ENCODE measurements at places on chromosomes 2 and 18.

DNA sequence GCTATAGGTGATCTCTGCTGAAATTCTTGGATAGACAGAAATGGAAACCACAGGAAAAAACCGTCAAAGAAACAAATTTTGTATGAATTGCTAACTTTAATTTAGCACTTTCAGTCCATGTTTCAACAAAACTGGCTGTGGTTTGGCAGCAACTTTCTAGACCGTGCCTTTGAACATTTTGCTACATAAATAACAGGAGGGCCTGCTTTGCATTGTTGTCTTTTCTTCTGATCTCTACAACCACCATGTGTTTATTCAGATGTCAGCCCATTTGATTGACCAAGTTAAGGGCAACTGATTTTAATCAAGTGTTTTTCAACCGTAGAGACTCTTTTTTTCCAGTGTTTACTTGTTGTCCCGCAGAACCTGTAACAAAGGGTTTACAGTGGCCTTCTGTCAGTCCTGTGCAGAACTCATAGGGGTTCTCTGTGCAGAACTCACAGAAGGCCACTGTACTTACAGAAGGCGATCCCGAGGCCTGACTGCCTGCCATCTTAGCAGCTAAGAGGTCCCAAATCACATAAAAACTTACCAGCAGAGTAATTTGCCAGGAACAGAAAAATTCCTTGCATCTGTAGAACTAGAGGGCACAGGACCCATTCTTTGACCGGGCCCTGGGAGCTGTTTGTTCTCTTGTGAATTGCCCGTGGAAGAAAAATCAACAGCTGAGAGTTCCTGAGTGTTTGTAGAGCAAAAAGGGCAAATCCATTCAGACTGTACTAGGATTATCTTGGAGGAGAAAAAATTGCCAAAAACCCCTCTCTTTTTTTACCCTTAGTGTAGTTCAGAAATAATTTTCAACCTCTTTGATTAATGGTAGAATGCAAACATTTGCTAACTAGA, 120.6 kb downstream of the PRKRA start:
- no peak for DNase-seq

- DNase-seq = no peak
Observed at GRCh38 chr2:16622399-16622968, 43.1 kb downstream of the CYRIA start.

DNA sequence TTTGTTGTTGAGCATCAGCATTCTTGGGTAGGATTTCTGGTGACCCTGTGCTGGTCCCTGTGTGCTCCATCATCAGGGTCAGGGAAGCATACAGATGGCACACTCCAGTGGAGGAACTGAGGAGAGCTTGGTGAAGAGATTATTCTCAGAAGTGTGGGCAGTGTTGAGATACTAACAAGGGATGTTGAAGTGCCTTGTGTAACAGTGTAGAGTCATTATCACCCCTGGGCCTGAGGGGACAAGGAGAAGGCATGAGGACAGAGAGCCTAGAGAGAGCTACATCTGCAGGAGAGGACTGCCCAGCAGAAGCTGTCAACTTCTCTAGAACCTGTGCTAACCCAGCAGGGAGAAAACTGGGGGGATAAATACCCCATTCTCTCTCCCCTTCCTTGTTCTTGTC, 189.0 kb downstream of the PLCL1 start:
- DNase-seq = no peak

DNA sequence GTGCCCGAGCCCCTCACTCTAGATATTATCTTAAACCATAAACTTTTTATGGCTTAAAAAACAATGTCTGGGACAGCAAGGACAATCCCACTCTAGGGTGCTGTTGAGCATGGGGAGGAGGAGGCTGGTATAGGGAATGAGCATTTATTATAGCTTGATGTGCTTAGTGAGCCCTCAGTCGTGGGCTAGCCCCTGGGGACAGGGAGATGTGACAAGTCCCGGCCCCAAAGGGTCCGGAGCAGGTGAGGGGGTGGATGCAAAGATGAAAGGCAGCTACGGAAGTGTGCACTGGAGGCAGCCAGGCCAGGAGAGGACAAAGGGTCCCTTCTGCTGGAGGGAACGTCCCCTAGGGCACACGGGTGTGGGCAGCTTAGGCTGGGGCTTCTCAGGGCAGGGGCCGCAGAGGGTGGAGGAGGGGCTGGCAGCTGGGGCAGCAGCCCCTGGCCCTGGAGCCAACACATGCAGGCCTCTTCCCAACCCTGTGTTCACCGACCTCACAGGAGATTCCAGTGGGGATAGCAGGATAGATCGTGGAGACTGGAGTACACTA, 106.3 kb upstream of the GPC1 start:
- no peak for DNase-seq

- peak; percentile 20 for DNase-seq
Observed at GRCh38 chr2:43421194-43421593, 174.6 kb downstream of the THADA start.

DNA sequence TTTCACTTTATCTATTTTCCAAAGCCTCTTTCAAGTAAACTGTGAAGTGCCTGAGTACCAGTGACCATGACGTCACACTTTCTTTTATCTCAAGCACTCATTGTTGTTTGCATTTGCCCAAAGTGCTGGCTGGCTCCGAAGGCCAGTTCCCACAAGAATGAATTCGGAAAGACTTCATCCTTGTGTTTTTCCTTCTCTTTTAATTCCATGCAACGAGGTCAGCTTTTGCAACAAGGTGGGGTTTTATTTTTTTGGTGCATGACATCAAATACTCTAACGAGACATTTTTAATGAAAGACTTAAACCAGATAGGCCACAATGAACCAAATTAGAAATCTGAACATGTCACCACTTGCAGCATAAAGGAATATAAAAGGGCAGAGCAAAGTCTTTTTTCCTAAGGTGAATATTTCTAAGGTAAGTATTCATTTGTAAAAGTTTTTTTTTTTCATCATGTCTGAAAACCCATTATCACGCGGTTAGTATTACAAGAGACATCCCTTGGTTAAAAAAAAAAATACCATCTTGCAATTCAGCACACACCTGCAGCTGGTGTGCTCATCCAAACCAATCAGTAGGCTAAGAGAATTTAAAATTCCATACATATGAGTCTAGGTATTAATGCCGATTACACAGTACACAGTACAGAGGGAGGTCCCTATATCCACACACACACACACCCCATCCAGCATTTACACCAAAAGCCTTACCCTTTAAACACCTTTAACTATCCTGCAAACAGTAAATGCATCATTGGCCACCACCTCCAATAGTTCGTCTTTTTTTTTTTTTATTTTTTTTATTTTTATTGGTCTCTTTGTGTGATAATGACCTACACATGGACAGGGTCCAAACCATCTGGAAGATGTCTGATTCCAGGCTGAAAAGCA, 2.3 kb downstream of the ARL4C start:
- DNase-seq = no peak

DNA sequence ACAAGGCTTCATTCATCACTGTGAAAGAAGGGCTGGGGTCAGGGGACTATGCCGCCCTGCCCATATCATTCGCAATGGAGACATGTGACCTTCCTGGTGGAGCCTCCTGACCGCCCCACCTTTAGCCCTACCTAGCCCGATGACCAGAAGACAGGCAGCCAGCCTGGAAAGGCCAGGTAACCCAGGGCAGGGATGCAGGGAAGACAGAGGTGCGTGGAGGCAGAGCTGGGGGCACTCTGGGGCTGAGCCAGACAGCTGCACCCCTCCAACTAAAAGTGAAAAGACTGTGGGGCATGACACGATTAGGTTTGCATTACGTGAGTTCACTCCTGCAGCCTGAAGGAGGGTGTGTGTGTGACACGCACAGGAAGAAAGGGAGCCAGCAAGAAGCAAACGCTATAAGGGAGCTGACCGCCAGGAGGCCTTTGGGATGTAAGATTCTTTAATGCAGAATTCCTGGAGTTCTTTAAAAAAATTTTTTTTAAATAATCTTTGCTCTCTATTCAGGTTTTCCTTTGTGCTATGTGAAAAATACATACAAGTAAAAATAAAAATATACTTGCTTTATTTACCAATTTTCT, 3.7 kb upstream of the HES6 start:
- no peak for DNase-seq

GRCh38 chr2:201996006-201996405, 37.6 kb upstream of the FZD7 start:
- no peak for DNase-seq

DNA sequence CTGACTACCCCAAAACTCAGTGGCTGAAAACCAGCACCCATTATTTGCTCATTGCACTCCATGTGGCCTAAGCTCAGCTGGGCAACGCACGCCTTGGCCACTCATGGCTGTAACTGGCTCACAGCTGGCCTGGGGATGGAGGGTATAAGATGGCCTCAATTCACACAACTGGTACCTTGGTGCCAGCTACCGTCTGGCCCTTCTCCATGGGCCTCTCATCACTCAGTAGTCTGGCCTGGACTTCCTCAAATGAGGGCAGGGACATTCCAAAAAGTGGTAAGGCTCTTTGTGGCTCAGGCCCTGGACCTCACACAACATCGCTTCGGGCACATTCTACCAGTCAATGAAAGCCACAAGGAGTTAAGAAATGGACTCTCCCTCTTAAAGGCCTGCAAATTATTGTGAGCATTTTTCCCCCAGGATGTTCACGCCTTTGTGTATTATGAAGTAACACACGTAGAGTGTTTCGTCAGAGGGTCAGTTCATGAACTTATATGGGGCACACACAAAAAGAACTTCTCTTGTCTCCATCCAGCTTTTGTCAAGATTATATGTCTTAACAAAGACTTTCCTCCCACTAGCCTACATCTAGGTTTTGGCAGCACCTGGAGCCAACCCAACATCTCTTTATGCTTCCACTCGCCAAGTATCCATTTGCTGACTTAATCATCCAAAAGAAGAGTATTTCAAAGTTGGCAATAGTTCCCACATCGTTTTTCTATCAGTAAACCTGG, 145.2 kb downstream of the CCBE1 start:
- DNase-seq = no peak

DNA sequence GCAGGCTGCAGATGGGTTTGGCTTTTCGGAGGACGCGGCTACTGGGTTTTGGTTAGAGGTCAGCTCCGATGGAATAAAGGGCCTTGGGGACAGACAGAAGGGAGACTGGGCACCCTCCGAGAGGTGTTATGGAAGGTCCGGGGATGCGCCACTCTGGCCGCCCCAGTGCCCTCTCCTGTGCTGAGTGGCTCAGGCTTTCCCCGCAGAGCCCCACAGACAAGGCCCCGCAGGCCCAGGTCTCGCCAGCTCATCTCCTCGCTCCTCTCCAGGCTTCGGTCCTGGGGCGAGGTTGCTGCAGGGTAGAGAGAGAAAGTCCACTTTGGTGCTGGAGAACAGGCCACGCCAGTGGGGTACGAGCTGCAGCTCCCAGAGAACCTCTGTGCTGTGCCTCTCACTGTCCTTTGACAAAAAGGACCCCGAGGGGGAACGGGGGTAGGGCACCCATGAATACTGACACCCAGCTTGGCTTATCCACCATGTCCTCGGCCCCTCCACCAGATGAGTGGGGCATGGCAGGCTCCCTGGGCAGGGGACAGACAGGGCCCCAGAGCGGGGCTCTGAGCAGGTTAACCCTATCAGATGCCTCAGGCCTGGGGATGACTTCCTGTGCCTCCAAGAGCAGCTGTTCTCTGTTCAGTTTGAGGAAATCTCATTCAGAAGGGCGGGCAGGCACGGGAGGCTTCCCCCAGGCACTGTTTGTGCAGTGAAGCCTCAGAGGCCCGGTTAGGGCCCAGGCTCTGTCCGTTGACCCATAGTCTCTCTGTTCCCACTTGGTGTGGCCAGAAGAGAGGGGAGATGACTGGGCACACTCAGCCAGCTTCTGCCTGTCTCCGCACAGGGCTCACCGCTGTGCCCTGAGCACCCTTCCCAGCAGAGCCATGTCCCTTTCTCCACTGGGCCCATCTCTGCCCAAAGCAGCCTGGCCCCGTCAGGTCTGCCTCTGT, 15.7 kb upstream of the CNNM3 start:
- no peak for DNase-seq

GRCh38 chr2:89837962-89838625, 1146.6 kb downstream of the RPIA start:
- no peak for DNase-seq

- no peak for DNase-seq
Observed at GRCh38 chr2:159608723-159609308, 7.5 kb downstream of the BAZ2B start.

- DNase-seq = no peak
Observed at GRCh38 chr2:26579723-26580040, 61.5 kb downstream of the CIB4 start.

GRCh38 chr2:239156516-239157265, 244.1 kb downstream of the HDAC4 start:
- DNase-seq = no peak

GRCh38 chr2:69789772-69790600, 39.5 kb upstream of the GMCL1 start:
- no peak for DNase-seq

DNA sequence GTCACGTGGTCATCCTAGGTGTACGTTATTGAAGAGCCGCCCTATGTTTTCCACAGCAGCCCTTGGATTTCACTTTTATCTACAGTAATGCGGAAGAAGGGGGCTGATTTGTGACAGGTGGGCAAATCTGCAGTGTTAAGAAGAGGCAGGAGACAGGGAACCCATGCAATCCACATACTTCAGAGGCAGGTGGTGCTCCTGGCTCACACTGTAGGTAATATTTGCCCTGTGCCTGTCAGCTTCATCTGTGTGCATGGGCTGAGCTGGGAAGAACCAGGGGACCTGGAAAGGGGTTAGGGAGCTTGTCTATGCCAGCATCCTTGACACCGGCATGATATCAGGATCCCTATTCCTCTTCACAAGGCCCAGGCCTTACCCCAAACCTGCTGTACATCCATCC, 183.9 kb downstream of the SH3RF3 start:
- no peak for DNase-seq

GRCh38 chr2:156436497-156437085, 412 bp downstream of the GPD2 start:
- DNase-seq = peak; percentile 54

DNA sequence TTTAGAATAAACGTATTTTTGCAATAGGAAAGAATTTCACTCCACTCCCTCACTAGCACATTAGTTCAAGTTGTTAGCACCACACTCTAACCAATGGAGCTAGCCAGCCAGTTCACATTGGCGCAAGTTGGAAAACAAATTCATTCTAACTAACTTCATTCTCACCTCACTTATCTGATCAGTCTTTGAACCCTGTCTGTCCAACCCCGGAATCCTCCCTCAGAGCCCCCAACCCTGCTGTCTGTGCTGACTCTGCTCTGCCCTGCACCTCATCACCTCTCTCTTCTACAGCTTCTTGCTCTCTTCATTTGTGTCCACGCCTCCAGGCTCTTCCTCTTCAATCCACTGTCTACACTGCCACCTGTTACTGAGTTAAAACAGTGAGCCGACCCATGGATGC, 356.5 kb downstream of the IRS1 start:
- no peak for DNase-seq

DNA sequence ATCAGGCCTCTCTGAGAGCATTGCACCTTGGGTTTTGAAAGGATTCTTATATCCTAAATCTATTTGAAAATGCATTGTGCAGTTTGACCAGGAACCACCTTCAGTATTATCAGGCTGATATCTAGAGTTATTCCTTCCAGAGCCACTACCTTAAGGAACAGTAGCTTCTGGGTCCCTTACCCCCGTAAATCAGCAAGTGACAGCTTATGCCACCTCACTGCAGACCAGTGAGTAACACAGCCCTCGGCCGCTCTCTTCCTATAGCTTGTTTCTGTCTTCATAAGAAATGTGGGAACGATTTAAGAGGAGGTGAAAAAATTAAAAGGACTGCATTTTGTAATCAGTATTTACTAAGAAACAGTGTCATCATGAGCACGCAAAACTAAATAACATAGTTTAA, 584.2 kb downstream of the GALR1 start:
- no peak for DNase-seq

- peak; percentile 43 for DNase-seq
Observed at GRCh38 chr2:162317861-162318327, 590 bp downstream of the IFIH1 start.
